ENCODE measurements at places on chromosomes 12 and 14. TPM values are rescaled to one million over a fixed set of nuclear protein-coding genes. Genes with fewer than 3 reads are reported as not detected.

DNA sequence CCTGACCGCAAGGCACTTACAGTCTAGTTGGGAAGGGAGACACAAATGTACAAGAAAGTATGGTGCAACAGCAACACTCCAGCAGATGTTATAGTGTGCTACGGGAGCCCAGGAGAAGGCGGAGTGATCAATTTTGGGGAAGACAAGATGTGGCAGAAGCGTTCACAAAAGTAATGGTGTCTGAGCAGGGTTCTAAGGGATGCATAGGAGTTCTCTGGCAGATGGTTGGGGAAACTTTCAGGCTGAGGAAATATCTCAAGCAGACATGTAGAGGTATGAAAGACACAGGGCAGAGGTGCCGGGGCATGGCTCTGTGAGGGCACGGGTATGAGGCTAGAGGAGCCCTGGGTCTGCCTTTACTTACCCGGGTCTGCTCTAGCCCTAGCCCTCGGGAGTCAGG, 5.1 kb upstream of the TNFRSF1A start:
- DNase-seq, result no peak

DNA sequence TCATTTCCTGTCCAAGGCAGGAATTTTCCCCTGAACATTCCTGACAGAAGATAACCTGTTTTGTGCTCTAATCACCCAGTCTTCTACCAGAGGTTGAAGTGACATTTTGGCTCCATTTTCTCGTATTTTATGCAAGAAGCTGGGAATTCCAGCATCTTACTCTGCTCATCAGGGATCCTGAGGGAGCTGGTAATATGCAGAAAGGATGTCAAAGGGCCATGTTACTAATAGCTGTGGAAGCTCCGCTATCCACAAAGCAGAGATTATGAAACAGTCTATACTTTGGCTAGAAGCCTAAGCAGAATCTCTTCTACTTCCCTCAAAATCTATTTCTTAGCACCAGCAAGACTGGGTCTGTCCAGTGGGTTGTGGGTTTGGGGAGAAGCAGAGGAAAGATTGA, 613.0 kb downstream of the DIO2 start:
- DNase-seq, result no peak

LTBR gene
- total RNA-seq, result 4.4 TPM

EID3 gene
- total RNA-seq, result 3.7 TPM

RARG gene
- 17.9 TPM for total RNA-seq

CCDC197 gene
- total RNA-seq, result not detected

GRCh38 chr12:28535216-28535615, 345.0 kb downstream of the CCDC91 start:
- DNase-seq, result no peak

DNA sequence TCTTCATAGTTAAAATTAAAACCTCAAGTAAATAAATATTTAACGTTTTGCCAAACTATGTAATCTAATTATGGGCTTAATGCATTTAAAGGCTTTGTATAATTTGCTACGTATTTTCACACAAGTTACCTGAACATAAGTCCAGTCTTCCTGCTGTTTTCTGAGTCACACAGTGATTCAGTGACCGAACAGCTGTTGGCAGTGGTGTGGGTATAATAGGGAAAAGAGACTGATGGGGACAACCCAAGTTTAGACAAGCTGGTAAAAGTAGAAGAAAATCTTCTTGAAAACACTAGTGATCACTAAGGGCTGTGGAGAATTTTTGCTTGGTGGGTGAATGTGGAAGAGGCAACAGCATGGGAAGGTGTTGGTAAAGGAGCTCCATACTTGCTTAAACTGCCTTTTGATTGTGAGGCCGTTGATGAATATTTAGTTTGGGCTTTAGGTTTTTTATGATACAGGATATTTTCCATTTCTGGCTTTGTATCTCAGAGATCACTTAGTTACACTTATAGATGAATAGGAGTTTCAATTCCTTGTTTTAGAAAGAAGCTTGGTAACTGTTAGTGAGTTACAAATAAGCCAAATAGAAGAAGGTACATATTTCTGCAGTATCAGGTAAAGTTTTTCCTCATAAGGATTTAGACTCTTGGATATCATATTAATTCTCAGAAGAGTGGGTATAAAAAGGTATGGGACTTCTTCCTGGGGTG, 23.9 kb downstream of the LRRK2 start:
- DNase-seq, result no peak

GRCh38 chr14:90296641-90297040, 35.1 kb downstream of the NRDE2 start:
- DNase-seq, result no peak

GRCh38 chr14:67166450-67166853, 22.8 kb upstream of the GARIN2 start:
- DNase-seq, result peak; percentile 71

DNA sequence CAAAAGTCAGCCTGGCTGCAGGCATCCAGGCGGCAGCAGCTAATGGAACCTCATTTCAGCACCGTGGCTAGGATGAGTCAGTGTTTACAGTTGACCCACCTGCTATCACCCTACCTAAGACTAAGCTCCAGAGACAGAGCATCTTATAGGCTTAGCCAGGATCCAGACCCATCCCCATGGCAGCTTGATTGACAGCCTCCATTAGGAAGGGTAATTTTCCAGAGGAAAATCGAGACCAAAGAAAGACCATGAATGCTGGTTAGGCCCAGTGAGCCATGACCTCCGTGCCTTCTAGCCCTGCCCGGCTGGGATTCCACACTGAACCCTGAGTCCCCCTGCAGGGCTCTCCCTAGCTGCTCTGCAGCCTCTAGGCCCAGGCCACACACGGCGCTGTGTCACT, 38.7 kb downstream of the TUNAR start:
- DNase-seq, result peak; percentile 85

DNA sequence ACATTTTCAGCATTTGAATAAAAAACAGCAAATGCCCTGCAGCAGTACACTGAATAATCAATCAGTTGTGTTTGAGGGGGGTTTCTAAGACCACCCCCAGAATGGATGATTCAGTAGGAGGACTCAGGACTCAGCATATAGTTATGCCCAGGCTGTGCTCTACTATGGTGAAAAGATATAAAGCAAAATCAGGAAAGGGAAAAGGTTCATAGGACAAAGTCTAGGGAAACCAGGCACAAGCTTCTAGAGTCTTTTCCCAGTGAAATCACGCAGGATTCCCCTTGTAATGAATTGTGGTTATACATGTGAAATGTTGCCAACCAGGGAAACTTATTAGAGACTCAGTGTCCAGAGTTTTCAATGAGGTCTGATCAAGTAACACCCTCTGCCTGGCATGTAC, 25.0 kb upstream of the SLC17A8 start:
- no peak for DNase-seq

DNA sequence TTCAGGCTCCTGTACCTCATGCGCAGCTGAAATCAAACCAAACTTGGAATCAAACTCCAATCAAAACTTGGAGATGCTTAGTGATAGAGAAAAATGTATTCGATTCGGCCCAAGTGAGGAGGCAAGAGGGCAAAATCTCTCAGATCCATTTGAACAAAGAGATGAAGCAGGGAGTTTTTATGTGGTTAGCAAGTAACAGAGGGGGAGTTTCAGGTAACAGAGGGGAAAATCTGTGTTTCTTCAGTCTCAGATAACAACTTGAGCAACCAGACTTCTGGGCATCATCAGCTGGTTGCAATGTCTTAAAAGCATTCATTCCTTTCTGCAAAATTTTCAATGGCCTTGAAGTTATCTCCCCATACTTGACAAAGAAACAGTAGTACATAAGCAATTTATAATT, 245.1 kb upstream of the AVPR1A start:
- DNase-seq, result no peak

- DNase-seq, result no peak
Measured at GRCh38 chr14:77859934-77860570, 60.1 kb downstream of the ADCK1 start.

DNA sequence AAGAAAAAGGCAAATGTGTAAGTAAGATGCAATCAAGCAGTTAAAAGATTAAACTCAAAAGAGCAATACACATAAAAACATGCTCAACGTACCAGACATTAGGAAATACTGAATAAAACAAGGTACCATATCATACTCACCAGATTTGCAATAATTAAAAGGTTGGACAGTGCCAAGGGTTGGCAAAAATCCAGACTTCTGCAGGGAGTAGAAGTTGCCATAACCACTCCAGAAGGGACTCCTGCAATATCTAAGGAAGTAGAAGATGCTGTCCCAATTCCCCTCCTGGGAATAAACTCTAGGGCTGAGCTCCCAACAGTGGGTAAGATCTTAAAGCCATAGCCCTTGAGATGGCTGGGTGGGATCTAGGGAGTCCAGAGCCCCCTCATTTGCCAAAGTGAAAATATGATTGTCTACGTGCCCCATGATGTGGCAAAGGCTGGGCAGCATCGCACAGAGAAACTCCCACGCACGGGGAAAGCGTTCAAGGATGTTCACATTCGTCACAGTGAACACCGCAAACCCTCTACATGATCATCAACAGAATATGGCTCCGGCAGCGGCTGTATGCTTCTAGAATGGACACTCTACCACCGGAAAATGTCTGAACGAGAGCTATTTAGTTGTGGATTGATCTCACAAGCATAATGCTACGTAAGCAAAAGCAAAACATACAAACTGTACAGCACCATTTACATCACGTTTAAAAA, 12.3 kb downstream of the KCTD10 start:
- DNase-seq, result no peak

CCDC177 gene
- 4.0 TPM for total RNA-seq

- no peak for DNase-seq
Measured at GRCh38 chr12:4828176-4828575, 81.5 kb upstream of the KCNA1 start.

DNA sequence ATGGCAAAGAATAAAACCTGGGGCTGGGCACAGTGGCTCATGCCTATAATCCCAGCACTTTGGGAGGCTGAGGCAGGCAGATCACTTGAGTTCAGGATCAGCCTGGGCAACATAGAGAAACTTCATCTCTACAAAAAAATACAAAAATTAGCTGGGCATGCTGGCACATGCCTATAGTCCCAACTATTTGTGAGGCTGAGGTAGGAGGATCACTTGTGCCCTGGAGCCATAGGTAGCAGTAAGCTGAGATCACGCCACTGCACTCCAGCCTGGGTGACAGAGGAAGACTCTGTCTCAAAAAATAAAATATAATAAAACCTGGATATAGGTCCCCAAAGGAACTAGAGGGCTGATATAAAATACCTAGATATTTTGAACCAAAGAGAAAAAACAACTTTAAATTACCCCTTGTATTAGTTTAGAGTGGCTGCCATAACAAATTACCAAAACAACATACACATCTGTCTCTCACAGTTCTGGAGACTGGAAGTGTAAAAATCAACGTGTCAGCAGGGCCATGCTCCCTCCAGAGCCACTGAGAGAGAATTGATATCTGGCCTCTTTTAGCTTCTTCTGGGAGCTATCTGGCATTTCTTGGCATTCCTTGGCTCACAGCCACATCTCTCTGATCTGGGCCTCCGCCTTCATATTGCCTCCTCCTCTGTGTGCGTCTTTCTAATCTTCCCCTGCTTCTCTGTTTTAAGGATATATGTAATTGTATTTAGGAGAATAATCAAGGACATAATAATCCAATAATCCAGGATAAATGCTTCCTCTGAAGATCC, 47.9 kb upstream of the ATF7IP start:
- DNase-seq, result no peak

DNA sequence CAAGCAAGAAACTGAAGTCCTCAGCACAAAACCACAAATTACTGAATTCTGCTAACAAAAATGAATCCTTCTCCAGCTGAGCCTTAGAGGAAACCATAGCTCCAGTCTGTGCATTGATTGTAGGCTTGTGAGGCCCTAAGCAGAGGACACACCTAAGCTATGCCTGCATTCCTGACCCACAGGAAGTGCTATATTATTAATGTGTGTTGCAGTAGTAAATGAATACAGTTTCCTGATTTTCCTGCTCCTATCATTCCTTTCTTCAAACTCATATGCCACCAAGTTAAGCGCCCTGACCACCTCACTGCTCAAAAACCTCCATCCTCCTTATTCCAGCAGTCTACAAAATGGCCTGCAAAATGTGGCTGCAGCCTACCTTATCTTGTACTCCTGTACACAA, 151.9 kb upstream of the ABCD2 start:
- DNase-seq, result no peak

- no peak for DNase-seq
Measured at GRCh38 chr14:89432226-89432625, 15.2 kb upstream of the FOXN3 start.

CNTN1 gene
- 9.8 TPM for total RNA-seq

GRCh38 chr12:15752785-15753184, 36.4 kb downstream of the EPS8 start:
- DNase-seq, result no peak

GRCh38 chr12:42963988-42964387, 374.4 kb upstream of the PRICKLE1 start:
- no peak for DNase-seq

TDRD9 gene
- not detected for total RNA-seq

FSCB gene
- not detected for total RNA-seq

- no peak for DNase-seq
Measured at GRCh38 chr14:94135476-94135875, 6.1 kb upstream of the IFI27L2 start.

- no peak for DNase-seq
Measured at GRCh38 chr12:68001486-68002466, 12.5 kb downstream of the IFNG-AS1 start.

All from endodermal cell (in vitro differentiated cells).